ENCODE measurements at places on chromosomes 12 and 14.

DNA sequence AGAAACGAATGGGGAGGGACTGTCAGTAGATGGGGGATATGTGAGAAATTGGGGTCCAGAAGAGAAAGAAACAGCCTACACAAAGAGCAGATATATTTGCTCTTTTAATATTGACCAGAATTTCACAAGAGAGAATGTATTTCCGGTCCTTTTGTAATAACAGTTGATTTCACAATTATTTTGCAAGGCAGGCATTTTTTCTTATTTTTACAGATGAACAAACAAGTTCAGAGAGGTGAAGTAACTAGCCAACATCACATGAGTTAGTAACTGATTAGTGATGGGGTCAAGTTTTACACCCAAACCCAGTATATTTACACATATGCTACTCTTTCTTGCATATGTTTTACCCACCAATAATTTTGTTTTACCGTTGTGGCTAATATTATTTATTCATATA is 188.2 kb downstream of the NAV3 start:
- peak; percentile 48 for DNase-seq

- peak; percentile 91 for DNase-seq
Measured at GRCh38 chr14:75132382-75133086, 5.7 kb upstream of the NEK9 start.

DNA sequence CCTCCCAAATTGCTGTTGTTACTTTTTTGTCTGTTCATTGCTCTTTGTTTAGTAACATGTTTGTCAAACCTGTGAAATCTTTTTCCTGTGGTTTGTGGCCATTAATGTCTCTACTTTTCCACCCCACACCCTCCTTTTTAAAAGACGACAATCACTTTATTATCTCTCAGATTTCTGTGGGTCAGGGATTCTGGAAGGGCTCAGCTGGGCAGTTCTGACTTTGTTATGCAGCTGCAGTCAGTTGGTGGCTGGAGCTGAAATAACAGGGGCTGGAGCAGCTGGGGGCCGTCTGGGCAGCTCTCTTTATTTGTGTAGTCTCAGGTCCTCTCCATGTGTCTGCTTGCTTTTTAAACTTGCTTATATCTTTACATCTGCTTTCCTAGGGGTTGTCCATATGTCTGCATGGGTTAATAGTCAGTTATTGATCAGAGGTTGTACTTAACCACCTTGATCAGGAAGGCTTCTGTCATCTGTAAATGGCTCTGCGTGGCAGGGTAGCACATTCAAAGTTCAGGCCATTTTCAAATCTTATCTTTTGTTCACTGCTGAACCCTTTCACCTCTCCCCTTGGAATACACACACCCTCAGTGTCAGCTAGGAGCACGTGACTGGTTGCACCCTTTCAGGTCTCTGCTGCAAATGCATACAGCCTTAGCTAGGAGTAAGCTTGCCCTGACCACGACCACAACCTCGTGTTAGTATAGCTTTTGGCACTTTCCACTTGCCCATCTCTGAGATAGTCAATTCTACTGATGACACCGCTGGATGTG is 27.9 kb downstream of the BORCS5 start:
- no peak for DNase-seq

GRCh38 chr14:59772233-59772632 is 98.3 kb downstream of the RTN1 start:
- no peak for DNase-seq

GRCh38 chr12:120445911-120446843 is at the start of the genes GATC and TRIAP1:
GATC (plus strand) TSS chr12:120446444; CDS start chr12:120446481, 37 bp downstream.
TRIAP1 (minus strand) TSS chr12:120446384; CDS start chr12:120446372, 12 bp downstream.
- DNase-seq: peak; percentile 88

DNA sequence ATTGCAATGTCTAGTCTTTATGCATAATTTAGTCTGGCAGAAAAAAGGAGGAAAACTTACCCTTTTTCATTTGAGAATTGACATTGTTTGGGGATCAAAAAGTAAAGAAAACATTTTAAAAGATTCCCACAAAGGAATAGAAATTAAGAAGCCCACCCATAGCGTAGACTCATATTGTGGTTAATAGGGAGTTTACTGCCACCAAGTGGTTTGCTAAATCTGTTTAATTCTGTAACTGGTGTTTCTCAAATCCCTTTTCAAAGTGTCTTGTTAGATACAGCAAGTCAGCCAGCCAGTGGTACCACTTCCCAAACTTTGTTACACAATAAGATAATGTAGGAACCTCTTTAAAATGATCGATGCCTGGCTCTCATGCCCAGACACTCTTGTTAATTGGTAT is 180.3 kb downstream of the IPO8 start:
- peak; percentile 11 for DNase-seq

GRCh38 chr12:55741931-55742680 is 816 bp upstream of the GDF11 start:
- DNase-seq: no peak

GRCh38 chr12:7130701-7131501 is 730 bp downstream of the CLSTN3 start:
- peak; percentile 70 for DNase-seq

DNA sequence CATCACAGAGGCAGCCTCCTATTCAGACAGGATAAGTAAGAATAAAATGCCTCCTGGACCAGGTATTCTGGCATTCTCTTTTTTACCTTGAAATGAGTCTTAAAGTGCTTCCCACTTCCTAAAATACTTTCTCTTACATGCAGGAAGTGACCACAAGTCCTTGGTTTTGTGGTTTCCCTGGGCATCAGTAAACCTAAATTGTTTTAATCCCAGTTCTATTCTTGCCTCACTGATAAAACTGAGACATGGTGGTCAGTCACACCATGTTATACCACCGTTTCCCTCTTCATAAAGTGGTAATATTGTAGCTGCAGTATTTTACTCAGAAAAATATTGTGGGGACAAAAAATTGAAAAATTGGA is 1.2 kb upstream of the SALL2 start:
- no peak for DNase-seq

DNA sequence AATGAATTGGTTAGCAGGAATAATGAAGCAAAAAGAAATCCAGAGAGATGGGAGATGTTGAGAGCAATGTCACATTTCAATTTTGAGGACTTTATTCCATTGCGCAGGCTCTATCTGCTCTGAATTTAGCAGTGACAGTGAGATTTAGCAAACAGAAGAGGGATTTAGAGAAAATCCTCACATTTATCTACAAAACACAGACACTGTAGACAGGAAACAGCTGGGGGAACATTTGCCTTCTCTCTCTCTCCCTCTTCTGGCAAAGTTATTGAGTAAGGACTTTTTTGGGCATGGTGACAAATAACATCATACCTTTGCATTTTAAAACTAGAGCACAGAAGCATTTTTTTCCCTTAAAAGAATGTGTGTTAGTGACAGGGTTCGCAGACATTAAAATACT is at the start of gene IGF1:
IGF1 (minus strand) TSS at position 158 of the 400 bp plus-strand sequence. CDS start 182 bp downstream, outside the sequence.
- DNase-seq: peak; percentile 89

- no peak for DNase-seq
Measured at GRCh38 chr14:100523843-100524169, 63.4 kb downstream of the BEGAIN start.

All from adipocyte (in vitro differentiated cells).